Esophagus squamous epithelium (tissue), 5 donors: ENCODE measurements at places on chromosomes 2 and 18. TPM values are rescaled to one million over a fixed set of nuclear protein-coding genes. Genes with fewer than 3 reads are reported as not detected.

DNA sequence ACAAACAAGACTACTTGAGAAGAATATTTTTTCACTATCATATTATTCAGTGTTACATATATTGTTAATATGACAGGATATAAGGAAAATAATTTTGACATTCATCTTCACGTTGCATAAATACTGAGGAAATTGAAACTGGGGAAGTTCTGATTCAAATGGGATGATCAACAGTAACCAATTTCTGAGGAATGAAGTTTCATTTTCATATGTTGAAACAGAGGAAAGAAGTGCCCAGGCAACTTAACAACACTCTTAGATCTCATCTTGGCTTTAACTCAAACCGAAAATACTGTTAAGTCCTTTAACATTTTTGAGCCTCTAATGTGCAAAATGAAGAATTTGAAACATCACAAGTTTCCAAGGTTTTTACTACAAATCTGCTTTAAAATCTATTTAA is 612.2 kb upstream of the VRK2 start:
- DNase-seq: no peak

- DNase-seq: no peak
Measured at GRCh38 chr2:159111346-159111927, 143.0 kb downstream of the TANC1 start.

DNA sequence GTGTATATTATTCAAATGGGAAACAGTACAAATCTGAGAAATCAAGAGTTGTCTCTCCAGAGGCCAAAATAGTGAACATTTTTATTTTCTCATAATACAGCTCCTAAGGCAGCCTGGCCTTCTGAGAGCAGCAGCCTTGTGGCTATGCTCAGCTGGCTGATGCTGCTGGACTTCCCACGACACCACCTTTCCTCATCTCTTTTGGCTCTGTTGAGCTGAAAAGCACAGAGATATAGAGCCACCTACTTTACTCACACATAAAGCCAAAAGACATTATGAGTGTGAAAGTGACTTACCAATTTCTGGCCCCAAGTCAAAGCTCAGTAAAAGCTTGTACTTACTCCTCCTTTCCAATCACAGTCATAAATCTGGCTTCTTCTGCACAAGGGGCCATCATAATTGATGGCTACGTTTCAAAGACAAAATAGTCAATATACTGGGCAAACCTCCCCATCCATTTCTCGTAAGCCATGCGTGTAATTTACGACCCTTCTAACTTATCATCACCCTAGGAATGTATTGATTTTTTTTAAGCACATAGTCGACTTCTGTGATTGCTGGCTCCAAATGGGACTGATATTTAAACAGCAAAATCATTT is 18.6 kb upstream of the REG3A start:
- no peak for DNase-seq

DNA sequence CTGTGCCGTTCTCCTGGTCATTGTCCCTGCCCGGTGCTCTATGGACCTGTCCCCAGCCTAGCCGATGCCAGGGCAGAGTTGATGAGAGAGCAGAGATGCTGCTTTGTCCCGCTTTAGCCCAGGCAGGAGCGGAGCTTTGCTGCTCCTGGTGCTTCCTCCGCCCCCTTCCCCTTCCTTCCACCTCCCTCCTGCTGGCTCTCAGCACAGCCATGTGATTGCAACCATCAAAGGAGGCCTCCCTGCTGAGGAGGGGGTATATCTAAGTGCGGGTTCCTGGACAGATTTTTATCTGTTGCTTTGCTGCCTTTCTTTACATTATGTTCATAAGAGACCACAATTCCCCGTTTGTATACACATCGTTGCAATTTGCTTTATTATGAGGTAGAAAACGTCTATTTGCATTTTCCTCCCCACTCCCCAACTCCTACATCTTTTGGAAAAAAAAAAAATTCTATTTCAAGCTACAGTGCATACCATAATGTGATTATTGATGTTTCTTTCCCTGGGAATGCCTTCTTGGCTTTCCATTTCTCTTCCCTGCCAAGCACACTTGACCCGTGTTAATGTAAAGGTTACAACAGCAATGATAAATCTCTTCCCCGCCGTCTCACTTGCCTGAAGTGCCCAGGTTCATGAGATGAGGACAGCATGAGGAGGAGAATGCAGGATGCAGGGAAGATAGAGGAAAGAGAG is 25.4 kb downstream of the ALPK2 start:
- DNase-seq: no peak

LRRTM4 gene
- not detected for total RNA-seq

HEATR5B gene
- 27.9 TPM for total RNA-seq

ERICH2 gene
- total RNA-seq: not detected

GRCh38 chr2:156864325-156864724 is 393.2 kb upstream of the GALNT5 start:
- no peak for DNase-seq

DNA sequence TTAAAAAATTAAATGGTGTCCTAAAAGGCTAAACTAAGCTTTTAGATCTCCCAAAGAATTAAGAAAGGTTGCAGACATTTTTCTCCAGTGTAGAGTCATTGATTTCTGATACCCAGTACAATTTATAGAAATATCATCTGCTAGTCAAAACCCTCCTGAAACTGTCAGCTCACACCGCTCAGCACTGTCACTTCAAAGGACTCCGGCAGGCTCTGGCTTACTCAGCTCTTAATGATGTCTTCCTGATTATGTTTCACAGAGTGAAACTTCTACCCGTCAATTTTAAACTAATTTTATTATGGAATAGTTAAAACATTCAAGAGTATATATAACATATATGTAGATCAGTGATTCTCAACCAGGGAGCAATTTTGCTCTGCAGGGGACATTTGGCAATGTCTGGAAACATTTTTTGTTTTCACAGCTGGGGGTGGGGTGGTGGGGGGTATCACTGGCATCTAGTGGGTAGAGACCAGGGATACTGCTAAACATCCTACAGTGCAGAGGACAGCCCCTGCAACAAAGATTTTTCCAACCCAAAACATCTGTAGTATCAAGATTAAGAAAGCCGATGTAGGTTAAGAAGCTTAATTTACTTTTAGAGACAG is 31.6 kb downstream of the CDK15 start:
- no peak for DNase-seq

GRCh38 chr2:217705461-217705860 is 297.3 kb downstream of the TNS1 start:
- DNase-seq: no peak

- no peak for DNase-seq
Measured at GRCh38 chr2:41925712-41926111, 122.1 kb upstream of the PKDCC start.
